ENCODE measurements at places on chromosomes 1 and 21. TPM values are rescaled to one million over a fixed set of nuclear protein-coding genes. Genes with fewer than 3 reads are reported as not detected.
A peak's percentile ranks its signal among the peaks of the same experiment; 100 is the strongest.

DNA sequence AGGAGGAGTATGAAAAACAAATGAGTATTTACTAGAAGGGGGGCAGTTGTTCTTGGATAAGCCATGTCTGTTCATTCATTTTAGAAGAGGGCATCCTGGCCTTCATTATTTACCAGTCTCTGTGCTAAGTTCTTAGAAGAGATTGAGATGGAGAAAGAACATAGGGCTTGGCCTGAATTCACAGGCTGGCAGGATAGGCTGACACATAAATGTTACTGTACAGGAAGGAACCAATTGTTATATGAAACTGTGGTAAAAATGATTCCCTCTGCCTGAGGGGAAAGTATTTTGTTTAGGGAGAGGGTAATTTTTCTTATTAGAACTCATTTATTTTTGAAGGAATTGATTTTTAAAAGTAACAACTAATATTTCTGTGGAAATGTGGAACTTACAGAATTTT is 99.5 kb downstream of the MAN1A2 start:
- DNase-seq: no peak

The TMEM240 gene
- total RNA-seq: 0.47 TPM

- no peak for DNase-seq
Measured at GRCh38 chr1:206419250-206419649, 51.0 kb upstream of the IKBKE start.

GRCh38 chr1:227764019-227764391 is 28.8 kb downstream of the SNAP47 start:
- no peak for DNase-seq

The FBXO44 gene
- 3.2 TPM for total RNA-seq

The NIPAL3 gene
- 44.2 TPM for total RNA-seq

The NUDT17 gene
- total RNA-seq: 4.2 TPM

DNA sequence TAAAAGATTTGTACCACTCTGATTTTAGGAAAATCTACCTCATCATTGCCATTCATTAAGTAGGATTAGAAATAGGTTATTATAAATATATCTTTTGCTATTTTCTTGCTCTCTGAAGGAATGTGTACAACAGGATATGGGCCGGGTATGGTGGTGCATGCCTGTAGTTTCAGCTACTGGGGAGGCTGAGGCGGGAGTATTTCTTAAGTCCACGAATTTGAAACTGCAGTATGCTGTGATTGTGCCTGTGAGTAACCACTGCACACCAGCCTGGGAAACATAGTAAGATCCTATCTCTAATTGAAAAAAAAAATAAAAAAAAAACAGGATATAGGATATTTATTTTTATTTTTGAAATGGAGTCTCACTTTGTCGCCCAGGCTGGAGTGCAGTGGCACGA is 50.0 kb downstream of the CLIC4 start:
- DNase-seq: no peak

The ARHGAP30 gene
- total RNA-seq: not detected

DNA sequence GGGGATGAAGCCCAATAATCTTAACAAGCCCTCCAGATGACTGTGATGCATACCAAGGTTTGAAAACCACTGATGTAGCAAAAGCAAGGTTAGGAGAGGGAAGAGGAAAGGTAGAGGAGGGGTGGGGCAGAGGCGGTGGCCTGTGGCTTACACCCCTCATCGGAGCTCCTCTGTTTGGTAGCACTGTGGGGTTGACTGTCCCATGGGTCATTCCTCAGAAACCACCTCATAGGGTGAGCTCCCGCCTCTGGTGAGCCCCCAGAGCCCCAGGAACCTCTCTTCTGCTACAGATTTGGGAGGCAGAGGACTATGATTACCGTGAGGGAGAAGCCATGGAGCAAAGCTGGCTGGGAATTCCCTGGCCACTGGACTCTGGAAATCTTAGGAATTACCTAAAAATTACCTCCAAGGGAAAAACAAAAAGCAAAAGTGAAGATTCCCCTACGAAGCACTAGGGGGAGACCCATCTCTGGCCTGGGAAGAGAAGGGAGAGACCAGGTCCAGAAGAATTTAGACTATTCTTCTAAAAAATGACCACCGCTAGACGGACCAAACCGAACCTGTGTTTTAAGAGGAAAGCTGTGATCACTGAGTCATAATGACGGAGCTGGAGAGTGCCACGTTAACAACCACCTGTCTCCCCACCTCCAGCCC is 1.5 kb upstream of the RASSF5 start:
- DNase-seq: no peak

DNA sequence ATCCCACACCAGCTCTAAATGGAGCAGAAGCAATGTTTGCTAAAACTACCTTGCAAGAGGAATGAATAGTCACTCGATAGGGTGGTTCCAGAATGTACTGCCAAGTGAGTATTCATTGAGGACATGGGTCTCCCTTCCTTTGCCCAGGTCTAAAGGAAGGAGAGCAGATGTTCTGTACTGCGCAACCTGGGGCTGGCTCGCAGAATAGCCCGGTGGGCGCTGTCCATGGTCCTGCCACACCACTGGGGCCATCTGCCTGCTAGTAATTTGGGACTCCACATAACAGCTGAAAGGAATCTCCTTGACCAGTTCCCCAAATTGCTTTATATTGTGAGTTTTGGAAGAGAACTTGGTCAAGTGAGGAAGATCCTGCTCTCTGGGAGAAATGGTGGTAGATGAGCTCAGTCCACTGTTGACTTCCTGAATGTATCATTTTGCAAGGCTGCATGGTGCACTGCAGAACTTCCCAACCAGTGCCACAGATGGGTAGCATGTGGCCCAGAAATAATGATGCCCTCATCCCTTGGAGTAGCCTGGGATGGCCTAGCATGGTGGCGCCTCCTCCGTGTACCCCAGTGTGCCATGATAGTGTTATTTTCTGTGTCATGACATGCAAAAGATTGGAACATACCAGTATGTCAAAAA is 5.7 kb downstream of the SLC6A17 start:
- DNase-seq: no peak

- no peak for DNase-seq
Measured at GRCh38 chr21:33455686-33456446, 23.9 kb downstream of the TMEM50B start.

The TMEM82 gene
- not detected for total RNA-seq

DNA sequence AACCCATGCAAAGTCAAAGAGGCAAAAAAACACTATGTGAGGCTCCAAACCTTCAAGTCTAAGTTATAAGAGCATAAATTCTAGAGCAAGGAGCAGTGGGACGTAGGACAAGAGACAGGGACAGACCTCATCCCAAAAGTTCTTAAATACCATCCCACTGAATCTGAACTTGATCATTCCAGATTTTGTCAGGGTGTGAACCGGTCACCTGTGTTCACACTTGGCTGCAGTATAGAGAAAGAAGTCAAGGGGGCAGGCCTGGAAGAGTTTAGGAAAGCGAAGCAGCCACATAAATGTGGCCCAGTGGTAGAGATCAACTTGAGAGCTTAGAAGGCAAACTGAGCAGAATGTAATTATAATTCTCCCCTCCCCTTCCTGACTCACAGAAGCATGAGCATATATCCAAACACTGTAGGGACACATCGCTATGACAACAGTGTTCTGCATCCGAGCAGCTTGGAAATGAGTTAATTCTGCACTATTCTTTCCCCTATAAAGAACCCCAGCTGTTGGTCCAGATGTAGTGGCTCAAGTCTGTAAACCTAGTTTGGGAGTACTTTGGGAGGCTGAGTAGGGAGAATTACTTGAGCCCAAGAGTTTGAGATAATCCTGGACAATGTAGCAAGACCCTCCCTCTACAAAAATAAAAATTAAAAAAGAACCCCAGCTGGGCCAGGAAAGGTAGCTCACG is 2.7 kb downstream of the AKR7A2 start:
- no peak for DNase-seq

DNA sequence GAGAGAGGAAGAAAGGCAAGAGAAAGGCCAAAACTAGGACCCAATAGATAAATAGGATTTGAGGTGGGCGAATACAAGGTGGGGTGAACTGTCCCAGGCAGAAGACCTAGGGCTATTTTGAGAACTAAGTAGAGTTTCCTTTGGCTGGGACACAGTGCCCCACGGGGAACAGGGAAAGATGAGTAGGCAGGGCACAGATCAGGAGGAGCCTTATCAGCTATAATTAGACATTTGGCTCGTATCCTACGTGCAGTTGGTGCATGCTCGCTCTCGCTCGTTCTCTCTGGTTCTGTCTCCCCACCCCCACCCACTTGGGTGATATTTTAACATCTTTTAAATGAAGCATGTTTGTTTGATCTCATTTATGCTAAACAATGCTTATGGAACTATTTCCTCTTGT is 235.0 kb upstream of the JUN start:
- DNase-seq: peak; percentile 12

The SPRR3 gene
- not detected for total RNA-seq

GRCh38 chr1:8763888-8764287 is 53.6 kb downstream of the RERE start:
- DNase-seq: no peak

The L1TD1 gene
- not detected for total RNA-seq

The GPR137B gene
- total RNA-seq: 8.1 TPM

GRCh38 chr1:35561972-35562680 is 4.5 kb downstream of the NCDN start:
- no peak for DNase-seq

The TOR1AIP2 gene
- total RNA-seq: 89.4 TPM

The LSS gene
- 27.3 TPM for total RNA-seq

- DNase-seq: no peak
Measured at GRCh38 chr1:47782414-47783166, 214.6 kb downstream of the TRABD2B start.

The DYNLT5 gene
- total RNA-seq: not detected

DNA sequence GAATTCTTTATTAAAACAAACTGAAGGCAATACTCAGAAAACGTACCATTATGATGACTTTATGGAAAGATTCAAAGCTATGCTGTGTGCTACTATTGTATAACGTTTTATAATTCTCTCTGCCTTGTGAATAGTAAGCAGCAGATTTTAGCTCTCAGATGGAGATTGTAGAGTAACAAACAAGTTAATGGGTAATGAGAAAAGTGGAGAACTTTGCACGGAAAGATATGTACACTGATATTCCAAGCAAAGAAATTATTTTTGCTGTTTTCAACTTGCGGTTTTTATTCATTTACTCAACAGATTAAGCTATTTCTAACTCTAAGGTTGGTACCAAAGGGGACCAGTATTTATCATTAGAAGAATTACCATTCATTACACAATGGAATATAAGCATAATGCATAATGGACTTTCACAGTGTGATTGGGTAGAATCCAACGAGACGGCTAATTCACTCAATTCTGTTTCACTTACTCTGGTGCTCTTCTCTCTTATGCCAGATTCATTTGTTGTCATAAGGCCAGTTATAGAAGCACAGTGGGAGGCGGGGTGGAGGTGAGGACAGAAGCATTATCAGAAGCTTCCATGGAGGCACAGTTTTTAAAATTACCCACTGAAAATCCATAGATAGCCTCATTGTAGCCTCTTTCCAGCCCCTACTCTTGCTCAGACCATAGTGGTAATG is 38.6 kb downstream of the ATP1B1 start:
- DNase-seq: no peak

The OR6Y1 gene
- total RNA-seq: not detected

- DNase-seq: no peak
Measured at GRCh38 chr1:57377339-57378139, 46.3 kb downstream of the DAB1 start.

The MPL gene
- not detected for total RNA-seq

GRCh38 chr1:117796226-117796625 is 133.2 kb downstream of the GDAP2 start:
- DNase-seq: peak; percentile 35

GRCh38 chr1:18950401-18951026 is 6.0 kb downstream of the IFFO2 start:
- peak; percentile 67 for DNase-seq

DNA sequence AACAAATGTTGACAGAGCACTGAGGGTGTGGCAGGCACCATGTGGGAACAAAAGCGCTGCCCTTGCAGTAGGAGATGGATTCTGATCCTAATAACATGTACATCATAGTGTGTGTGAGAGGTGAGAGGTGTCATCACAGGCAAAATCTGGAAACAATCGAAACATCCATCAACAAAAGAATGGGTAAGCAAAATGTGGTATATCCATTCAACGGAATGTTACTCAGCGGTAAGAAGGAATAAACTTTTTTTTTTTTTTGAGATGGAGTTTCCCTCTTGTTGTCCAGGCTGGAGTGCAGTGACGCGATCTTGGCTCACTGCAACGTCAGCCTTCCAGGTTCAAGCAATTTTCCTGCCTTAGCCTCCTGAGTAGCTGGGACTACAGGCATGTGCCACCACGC is 112.3 kb downstream of the ACTL8 start:
- DNase-seq: no peak

DNA sequence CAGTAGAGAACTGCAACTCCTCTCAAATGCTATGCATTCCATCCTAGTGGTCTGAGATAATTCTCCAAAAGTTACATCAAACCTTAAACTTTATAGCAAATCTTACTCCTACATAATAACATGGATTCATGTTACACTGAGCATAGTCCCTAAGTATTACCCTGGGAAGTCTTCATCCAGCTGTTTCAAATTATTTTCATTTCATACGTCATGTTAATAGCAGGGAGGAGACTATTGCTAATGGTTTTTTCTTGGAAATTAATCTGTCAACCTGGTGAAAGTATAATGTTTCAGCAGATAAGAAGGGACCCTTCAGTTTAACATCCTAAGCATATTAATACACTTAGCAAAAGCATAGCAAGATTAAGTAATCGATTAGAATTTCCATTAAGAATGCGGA is 318.1 kb downstream of the USP25 start:
- DNase-seq: no peak

- peak; percentile 53 for DNase-seq
Measured at GRCh38 chr1:208652296-208653160, 408.3 kb upstream of the PLXNA2 start.

GRCh38 chr1:19809044-19809750 is 5.9 kb downstream of the RNF186 start:
- no peak for DNase-seq

The HSF2BP gene
- 2.8 TPM for total RNA-seq

DNA sequence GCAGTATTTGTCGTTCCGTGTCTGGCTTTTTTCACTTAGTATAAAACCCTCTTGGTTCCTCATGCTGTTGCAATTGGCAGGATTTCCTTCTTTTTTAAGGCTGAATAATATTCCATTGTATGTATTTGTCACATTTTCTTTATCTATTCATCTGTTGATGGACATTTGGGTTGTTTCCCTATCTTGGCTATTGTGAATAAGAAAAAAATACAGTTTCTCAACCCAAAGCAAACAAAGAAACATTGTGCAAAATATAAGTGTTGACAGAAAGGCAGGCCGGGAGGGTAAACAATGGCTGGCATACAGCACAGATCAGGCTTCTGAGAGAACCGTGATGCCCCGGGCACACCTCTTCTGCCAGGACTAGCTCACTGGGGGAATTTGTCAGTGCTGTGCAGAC is 26.9 kb downstream of the NENF start:
- no peak for DNase-seq

GRCh38 chr1:26282401-26282918 is 2.6 kb downstream of the SH3BGRL3 start:
- no peak for DNase-seq
